ENCODE measurements at places on chromosomes 1 and 21.

DNA sequence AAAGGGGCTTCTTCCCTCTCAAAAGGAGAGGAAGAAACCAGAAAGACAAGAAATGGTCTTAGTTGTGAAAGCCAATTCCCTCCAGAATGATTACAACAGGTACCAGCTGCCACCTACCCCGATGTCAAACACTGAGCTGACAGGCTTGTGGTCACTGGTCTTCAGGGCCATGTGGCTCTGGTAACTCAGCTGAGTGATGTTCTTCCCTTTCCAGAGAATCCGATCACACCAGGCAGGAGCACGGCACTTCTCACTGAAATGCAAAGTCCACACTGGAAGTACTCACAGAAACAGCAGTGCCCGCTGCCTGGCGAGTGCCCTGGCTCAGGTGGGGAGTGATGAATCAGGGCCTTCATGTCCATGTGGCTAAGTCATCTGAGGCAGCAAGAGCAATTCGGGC, 18.7 kb upstream of the MTF1 start:
- DNase-seq: no peak

DNA sequence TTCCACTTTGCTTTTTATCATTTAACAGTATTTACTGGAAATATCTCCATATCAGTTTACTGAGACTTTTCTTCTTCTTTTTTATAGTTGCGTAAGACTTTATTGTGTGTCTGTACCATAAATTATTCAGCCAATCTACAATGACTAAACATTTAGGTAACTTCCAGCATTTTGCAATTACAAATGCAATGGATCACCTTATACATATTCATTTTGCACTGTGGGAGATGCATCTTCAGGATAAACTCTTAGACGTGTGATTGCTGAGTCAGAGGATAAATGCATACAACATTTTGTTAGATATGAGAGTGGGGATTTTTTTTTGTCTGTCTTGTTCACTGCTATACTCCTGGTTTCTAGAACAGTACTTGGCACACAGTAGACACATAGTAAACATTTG, 95.7 kb upstream of the GCLM start:
- DNase-seq: no peak

- no peak for DNase-seq
Measured at GRCh38 chr1:65412256-65412983, 8.0 kb upstream of the LEPR start.

DNA sequence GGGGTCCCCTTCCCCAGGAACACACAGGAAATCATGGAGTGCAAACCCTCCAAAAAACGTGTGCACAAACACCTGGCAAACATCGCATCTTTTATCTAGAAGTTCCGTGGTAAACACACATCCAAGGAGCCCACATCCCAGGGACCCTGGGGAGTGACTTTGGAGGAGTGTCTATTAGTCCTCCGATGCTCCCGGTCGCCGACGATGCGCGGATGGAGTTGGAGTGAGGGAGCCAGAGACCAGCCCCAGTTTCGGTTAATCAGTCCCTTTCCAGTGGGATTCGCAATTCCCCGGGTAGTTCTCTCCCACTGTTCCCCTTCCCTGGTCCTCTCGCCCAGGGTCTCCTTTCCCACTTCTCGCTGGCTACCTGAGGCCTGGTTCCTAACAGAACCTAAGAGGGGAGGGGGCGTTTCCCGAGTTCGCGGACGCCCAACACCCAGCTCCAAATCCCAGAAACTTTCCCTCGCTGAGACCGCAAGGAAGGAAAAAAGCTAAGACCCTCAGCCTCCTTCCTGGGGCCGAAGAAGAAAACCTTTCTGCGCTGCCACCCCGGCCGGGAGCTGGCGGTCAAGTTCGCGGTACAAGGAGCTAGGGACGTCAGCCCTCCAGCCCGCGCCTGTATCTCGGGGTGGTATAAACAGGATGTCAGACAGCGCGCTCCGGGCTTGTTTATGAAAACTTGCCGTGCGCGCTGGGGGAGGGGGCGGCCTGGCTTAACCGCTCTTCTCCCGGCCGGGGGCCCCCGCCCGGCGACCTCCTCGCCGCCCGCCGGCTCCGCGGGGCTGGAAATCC, 787 bp downstream of the JAK1 start:
- no peak for DNase-seq

- no peak for DNase-seq
Measured at GRCh38 chr1:199290186-199290585, 651.3 kb downstream of the PTPRC start.

DNA sequence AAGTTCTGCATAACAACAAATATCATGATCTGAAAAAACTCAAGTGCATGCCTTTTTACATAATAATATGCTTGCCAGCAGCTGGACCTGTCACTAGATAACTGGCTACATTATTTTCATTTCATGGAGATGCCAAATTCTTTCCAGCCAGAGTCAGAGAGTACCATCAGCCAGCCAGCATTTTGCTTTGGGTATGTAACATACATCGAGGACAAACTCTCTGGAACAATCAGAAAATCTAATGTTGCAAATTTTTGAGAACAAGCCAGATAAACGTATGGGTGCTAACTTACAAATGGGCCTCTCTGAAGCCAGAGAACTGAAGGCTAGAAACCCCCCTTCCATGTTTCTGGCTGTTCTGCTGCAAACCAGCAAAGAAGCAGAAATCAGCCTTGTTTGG, 76.3 kb upstream of the BACE2 start:
- DNase-seq: no peak

DNA sequence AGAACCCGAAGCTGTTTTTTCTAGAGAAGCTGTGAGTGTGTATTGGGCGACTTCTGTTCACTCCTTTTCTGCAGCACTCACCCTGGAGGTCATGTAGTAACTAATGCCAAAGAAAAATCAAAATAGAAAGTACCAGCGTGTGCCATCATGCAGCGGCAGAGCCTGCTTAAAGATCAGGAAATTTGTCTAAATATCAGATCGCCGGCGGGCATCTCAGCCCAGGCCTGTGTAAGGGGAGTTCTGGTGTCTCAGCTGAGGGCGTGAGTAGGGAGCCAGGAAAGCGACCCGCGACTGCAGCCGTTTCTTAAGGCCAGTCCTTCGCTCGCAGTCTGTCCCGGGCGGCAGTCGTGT, 768 bp downstream of the EDARADD start:
- DNase-seq: no peak

- DNase-seq: no peak
Measured at GRCh38 chr1:17441993-17442357, 2.5 kb upstream of the RCC2 start.

- DNase-seq: no peak
Measured at GRCh38 chr1:172185211-172185610, 235.3 kb upstream of the C1orf105 start.

- no peak for DNase-seq
Measured at GRCh38 chr1:207826557-207827487, 75.0 kb downstream of the CD46 start.

DNA sequence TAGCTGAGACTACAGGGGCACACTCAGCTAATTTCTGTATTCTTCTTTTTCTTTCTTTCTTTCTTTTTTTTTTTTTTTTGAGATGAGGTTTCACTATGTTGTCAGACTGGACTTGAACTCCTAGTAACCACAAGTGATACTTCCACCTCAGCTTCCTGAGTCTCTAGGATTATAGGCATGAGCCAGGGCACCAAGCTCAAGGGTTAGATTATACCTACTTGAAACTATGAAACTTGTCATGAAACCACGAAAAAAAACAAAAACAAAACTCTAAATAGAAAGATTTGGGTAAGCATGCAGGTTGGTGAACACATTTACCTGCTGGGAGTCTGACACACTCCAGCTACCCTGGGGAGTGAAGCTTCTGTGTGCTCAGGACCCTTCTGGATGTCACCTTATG, 2250.4 kb downstream of the MRPL39 start:
- DNase-seq: no peak

DNA sequence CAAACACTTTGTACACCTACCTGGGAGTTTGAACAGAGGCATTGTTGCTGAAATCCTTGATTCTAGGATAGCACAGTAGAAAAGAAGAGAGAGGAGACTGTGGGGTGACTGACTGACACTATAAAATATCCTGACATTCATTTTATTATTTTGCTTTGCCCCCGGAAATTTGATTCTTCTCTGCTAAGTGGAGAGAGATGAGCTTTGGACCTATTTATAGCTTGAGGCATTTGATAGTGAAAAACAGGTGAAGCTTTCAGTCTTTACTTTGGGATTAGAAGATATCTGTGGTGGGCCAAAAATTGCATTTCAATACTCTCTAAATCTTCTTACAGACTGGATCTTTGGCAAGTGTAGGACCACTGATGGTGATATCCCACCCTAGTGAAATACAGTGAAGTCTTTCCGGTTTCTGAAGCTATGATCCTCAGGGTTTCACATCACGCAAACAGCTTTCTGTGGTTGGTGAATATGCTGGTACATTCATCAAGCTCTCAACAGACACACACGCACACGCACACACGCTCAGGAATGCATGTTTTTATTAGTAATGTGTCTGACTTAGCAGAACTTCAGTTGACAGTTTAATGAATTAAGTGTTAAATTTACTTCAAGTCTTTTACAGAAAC, at the start of gene AMPD1:
AMPD1 (minus strand) TSS at position 117 of the 629 bp plus-strand sequence; CDS start at position 42, 75 bp downstream.
- peak; percentile 59 for DNase-seq

Data from fibroblast of skin of left biceps (primary cell).